HFFc6 (cell line): ENCODE measurements at places on chromosomes 16 and 17.

GRCh38 chr16:7315813-7316212 is 16.8 kb upstream of the RBFOX1 start:
- no peak overlapping the region for H3K27ac ChIP-seq
- no peaks in the 10 kb centered on the region; the same call in 1 of the 2 replicates for H3K27me3 ChIP-seq
- no peak overlapping the region for H3K4me3 ChIP-seq
- no peaks in the 10 kb centered on the region for H3K4me1 ChIP-seq
- H3K36me3 ChIP-seq = peaks cover 6% of the 10 kb centered on the region; the same call in 1 of the 2 replicates

DNA sequence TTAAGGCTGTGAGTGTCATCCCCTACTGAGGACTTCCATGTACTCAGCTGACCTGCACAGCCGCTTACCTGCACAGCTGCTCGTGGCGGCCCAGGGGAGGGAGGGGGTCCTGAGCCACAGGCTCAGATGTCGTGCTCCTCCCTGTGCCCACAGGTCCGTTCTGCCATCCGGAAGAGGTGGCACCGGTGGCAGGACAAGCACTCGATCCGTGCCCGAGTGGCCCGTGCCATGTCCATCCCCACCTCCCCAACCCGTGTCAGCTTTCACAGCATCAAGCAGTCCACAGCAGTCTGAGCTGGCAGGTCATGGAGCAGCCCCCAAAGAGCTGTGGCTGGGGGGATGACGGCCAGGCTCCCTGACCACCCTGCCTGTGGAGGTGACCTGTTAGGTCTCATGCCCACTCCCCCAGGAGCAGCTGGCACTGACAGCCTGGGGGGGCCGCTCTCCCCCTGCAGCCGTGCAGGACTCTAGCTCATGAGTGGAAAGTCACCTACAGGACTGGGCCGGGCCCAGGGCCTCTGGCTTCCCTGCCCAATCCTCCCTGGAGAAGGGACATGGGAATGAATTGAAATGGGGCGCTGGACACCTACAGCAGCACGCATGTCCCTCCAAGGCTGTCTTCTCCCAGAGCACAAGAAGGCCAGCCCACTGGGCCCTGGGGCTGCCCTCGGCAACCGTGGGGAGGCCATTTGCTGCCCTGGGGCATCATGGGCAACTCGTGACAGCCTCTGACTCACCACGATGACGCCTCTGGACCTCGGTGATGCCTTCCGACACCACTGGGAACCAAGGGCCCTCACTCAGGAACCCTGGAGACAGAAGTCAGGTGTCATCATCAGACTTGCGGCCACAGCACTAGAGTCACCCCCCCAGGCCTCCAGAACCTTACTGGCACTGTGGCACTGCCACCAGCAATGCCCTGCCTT is 9.9 kb upstream of the SPPL2C start:
- no peaks in the 10 kb centered on the region for H3K36me3 ChIP-seq
- peak; percentile 40 for DNase-seq
- no peak overlapping the region for H3K27ac ChIP-seq
- no peak overlapping the region for H3K4me3 ChIP-seq

- no peak overlapping the region for H3K4me3 ChIP-seq
- H3K36me3 ChIP-seq = no peaks in the 10 kb centered on the region
- H3K27me3 ChIP-seq = peaks cover 40% of the 10 kb centered on the region
- DNase-seq = no peak
- H3K27ac ChIP-seq = no peak overlapping the region
- H3K4me1 ChIP-seq = peaks cover 4% of the 10 kb centered on the region
Observed at GRCh38 chr16:1911467-1912214, 6.6 kb downstream of the HS3ST6 start.

DNA sequence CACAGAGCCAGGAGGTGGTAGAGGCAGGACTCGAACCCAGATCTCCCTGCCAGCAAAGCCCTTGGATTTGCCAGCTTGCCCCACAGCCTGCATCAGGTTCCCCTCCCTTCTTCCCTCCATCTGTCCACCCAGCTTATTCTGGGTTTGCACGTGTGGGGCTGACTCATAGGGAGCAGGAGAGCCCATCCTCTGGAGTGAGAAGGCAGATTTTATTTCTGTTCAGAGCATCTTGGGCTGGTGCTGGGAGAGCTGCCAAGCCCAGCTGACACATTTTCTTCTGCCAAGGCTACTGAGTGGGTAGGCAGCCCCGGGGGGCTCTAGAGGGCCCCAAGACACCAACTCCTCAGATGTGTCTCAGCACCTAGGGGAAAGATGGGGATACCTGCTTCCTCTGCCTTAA is 106.3 kb upstream of the CRHR1 start:
- H3K27me3 ChIP-seq = peaks cover 9% of the 10 kb centered on the region
- H3K4me1 ChIP-seq = no peaks in the 10 kb centered on the region
- H3K4me3 ChIP-seq = no peak overlapping the region
- peak; percentile 22 for DNase-seq
- H3K36me3 ChIP-seq = no peaks in the 10 kb centered on the region

GRCh38 chr17:27477050-27477888 is 21.0 kb downstream of the KSR1 start:
- DNase-seq = no peak
- H3K27me3 ChIP-seq = peaks cover 5% of the 10 kb centered on the region
- no peak overlapping the region for H3K27ac ChIP-seq
- no peaks in the 10 kb centered on the region for H3K36me3 ChIP-seq
- H3K4me3 ChIP-seq = no peak overlapping the region

- peaks cover 74% of the 10 kb centered on the region for H3K27me3 ChIP-seq
- H3K4me3 ChIP-seq = no peak overlapping the region
- H3K36me3 ChIP-seq = no peaks in the 10 kb centered on the region
- no peak for DNase-seq
- H3K4me1 ChIP-seq = peaks cover 18% of the 10 kb centered on the region
Observed at GRCh38 chr16:86494565-86495356, 15.6 kb upstream of the FOXF1 start.

DNA sequence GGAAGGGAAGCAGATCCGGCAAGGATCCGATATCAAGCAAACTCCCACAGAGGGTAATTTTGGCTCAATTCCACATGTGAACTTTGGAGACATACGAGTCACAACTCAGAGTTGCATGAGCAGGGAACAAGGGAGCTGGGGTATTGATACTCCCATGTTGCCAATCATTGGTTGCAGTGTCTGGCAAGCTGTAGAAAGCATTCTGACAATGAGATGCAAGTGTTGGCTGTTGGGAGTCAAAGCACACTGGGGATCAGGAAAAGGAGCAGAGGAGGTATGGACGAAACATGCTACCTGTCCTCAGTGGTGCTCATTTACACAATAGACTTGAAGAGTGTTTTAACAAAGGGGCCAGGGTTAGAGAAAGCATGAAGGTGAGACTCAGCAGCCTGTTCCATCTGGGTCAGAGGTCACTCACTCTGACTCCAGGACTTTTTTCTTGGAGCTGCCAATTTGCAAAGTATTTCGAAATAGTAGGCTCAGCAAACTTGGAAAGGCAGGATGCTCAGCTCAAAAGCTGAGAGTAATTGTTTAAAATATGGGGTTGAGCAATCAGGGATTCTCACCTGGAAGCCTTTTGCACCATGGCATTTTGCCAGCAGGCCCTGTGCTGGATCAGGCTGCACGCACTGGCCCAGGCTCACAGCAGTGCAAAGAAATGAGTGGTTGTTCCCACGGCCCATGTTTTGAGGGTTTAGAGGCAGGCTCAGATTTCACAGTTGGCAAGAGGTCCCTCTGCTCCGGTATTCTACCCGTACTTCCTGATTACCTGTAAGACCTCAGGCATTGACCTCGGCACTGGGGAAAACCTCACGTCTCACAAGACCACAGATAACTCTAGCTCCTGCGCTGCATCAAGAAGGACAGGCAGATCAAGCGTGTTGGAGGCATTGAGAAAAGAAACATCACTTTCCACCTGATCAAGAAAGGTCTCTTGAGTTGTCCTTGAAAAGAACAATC is 17.6 kb upstream of the NKD1 start:
- H3K27ac ChIP-seq = no peak overlapping the region
- no peaks in the 10 kb centered on the region for H3K36me3 ChIP-seq
- no peaks in the 10 kb centered on the region for H3K4me1 ChIP-seq
- no peak for DNase-seq
- no peak overlapping the region for H3K4me3 ChIP-seq

DNA sequence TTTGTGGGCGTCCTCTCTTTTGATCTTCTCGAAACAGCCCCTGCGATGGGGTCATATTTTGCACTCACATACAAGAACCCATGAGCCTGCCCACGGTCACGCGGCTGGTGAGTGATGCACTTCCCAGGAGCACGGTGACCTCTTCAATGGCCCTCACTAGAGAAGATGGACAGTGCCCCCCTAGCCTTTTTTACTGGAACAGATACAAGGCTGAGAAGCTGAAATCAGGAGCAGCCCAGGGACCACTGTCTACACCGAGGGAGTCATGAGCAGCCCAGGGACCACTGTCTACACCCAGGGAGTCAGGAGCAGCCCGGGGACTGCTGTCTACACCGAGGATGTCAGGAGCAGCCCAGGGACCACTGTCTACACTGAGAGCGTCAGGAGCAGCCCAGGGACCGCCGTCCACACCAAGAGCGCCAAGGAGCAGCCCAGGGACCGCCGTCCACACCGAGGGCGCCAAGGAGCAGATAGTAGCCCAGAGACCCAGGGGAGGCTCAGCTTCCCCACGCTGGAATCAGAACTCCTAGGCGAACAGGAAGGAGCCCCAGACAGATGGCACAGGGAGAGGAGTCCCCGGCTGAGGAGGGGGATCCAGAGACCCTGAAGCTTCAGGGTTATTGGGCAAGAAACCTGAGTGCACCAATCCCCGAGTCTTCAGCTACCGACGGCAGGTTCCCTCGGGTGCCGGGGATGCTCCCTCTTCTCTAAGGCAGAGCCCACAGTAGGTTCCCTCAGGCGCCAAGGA is 23.7 kb downstream of the ACSF3 start:
- H3K27me3 ChIP-seq = peaks cover 2% of the 10 kb centered on the region
- H3K27ac ChIP-seq = no peak overlapping the region
- no peak overlapping the region for H3K4me3 ChIP-seq
- peaks cover 12% of the 10 kb centered on the region; the same call in 1 of the 2 replicates for H3K4me1 ChIP-seq
- peaks cover 10% of the 10 kb centered on the region; the same call in 1 of the 2 replicates for H3K36me3 ChIP-seq
- DNase-seq = no peak

DNA sequence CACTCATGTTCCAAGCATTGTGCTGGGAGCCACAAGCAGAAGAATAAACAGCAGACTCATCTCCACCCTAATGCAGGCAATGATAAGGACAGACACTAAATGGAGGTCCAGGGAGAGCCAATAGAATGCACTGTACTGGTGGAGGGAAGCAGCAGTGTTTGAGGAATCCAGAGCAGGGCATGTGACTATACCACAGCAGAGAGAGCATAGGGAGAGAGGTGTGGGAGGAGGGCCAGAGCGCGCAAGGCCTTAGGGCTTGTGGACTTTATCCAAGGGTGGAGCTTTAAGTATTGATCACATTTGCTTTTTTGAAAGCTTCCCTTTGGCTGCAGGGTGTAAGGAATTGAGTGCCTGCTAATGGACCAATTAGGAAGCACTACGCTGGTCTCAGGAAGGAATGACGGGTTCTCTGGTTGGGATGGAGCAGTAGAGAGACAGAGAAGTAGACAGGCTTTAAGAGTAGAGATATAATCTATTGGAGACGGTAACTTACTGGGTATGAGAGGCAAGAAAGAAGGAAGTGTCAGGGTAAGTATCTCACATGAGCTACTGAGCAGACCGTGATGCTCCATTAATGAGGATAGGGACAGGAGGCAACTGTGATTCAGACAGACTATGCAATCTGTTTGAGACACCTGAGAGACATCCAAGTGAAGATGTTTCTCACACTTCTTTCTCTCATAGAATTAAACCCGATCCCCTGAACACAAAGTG is 82.2 kb downstream of the MYO1D start:
- H3K4me3 ChIP-seq = no peak overlapping the region
- no peaks in the 10 kb centered on the region for H3K36me3 ChIP-seq
- H3K27me3 ChIP-seq = no peaks in the 10 kb centered on the region
- DNase-seq = no peak
- H3K4me1 ChIP-seq = peaks cover 20% of the 10 kb centered on the region; the same call in 1 of the 2 replicates
- no peak overlapping the region for H3K27ac ChIP-seq

DNA sequence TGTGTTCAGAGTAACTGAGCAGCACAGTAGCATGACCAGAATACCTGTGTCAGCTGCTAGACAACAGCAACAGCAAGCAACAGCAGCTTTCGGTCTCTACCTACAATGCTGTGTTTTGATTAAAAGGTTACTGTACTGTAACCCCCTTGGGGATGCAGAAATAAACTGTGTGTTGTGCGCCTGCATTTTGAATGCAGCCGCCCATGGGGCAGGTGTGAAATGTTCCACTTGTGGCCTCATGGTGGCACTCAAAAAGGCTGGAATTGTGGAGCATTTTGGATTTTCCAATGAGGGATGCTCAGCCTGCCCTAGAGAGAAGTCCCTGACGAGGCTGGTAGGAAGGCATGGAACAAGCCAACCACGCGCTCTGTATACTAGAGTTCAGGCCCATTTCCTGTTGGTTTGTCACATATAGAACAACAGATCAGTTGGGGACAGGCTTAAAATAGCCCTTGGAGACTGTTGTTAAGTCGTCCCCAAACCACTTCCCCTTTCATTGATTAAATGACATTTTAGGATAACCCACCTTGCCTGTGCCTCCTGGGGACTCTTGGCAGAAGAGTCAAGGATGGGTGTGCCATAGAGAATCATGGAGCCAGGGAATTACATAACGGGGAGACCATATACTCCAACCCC is 27.1 kb downstream of the SCPEP1 start:
- no peak overlapping the region for H3K27ac ChIP-seq
- no peak overlapping the region for H3K4me3 ChIP-seq
- no peak for DNase-seq
- peaks cover 15% of the 10 kb centered on the region; the same call in 1 of the 2 replicates for H3K36me3 ChIP-seq
- peaks cover 3% of the 10 kb centered on the region for H3K27me3 ChIP-seq
